ENCODE measurements at places on chromosomes 5 and 9. TPM values are rescaled to one million over a fixed set of nuclear protein-coding genes. Genes with fewer than 3 reads are reported as not detected.

CORO2A gene
- 0.92 TPM for total RNA-seq

LMAN2 gene
- total RNA-seq = 105 TPM

GLRA1 gene
- not detected for total RNA-seq

DNA sequence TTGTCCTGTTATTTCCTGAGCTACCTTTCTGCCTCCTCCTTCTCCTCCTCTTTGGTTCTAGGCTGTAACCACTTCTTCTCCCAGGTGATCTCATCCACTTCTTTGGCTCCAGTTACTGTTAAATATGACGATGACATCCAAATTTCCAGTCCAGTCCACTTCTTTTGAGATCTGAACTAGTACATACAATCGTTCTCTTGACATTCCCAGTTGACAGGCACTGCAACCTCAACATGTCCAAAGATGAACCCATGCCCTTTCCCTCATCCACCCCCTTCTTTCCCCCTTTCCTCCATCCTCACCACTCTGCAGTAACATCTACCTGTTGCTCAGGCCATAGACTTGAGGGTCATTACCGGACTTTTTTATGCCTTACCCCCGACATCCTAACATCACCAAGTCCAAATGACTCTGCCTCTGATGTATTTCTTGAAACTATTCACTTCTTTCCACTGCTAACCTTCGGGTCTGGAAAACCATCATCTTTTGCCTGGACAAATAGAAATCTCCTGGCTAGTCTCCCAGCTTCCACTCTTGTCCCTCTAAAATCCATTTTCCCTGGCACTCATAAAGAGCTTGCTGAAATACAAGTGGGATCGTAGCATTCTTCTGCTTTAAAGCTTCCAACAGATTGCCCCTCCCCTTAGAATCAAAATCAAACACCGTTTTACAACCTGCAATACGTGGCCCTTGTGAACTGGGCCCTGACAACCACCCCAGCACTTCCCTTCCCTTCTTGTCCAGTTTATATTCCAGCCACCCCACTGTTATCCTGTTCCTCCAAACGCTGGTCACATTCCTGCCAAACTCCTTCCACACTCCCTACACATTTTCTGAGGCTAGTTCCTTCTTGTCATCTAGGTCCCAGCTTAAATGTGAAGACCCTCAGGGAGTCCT is 31.5 kb downstream of the KLF9 start:
- no peak for DNase-seq

- DNase-seq = no peak
Measured at GRCh38 chr5:40037713-40038112, 612.9 kb upstream of the DAB2 start.

DNA sequence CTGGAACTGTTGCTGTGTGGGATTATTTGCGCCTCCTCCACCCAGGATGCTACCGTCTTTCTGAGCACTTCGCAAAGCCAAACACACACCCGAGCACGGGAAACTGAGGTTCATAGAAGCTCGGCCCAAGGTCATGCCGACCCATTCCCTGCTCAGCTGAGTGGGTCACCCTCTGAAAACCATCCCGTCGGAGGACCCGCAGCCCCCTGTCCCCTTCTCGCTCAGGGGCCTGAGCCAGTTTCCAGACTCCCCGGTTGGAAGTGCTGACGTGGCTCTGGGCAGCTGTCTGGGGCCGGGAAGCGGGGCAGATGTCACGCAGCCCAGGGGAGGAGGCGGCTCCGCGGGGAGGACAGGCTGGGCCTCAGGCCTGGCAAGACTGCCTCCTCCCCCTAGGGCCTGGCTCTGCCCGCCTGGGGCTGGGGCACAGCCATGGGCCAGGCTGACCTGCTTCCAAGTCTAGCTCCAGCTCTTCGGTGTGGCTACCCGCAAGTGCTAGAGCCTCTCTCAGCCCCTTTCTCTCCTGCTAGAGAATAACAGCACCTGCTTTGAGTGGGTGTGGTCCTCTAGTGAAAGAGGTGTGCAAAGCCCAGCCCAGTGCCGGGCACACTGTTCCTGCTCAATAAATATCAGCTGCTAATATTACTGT is 9.9 kb upstream of the CXXC5 start:
- peak; percentile 56 for DNase-seq

- no peak for DNase-seq
Measured at GRCh38 chr5:126846344-126846743, 69.4 kb downstream of the LMNB1 start.

GRCh38 chr9:87249029-87249428 is 248.6 kb upstream of the DAPK1 start:
- DNase-seq = no peak

DNA sequence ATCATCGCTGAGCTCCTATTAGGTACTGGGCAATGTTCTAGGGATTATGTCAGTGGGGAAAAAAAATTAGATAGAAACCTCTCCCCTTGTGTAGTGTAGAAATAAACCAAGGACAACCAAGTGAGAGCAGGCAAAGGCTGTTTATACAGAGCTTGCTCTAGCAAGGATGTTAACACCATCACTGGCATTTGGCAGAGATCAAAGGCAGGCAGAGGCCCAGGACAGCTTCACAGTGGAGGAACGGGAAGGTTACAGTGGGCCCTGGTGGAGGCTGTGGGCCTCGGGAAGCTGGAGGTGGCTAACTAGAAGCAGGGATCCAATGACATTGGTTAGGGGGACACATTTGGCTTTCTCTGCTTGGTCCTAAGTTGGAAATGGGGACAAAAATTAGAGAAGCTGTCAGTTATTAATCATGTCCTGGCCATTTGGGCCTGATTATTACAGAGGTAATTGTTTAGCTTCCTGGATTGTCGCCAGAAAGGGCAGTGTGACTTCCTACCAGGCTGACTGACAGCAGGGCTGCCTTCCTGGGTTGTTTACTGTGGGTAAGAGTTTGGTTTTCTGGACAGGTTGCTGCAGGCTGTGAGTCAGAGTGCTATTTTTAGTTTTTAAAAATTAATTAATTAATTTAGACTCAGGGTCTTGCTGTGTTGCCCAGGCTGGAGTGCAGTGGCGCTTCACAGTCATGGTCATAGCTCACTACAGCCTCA is 259.3 kb downstream of the ROR2 start:
- no peak for DNase-seq

Measured in activated CD4-positive, alpha-beta T cell treated with anti-CD3 and anti-CD28 coated beads, Interleukin-2, amount 10 ng/mL, durations not matched to agents 24 days and 14 days (primary cell).